ENCODE measurements at places on chromosomes 11 and 22.

DNA sequence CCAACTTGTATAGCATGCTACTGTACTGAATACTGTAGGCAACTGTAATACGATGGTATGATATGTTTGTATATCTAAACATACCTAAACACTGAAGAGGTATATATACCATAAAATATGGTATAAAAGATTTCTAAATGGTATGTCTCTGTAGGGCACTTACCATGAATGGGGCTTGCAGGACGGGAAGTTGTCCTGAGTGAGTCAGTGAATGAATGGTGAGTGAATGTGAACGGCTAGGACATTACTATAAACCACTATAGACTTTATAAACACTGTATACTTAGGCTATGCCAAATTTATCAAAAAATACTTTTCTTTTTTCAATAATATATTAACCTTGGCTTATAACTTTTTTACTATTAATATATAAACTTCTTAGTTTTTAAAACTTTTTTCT is 66.8 kb downstream of the ZC3H12C start:
- peak; percentile 38 for DNase-seq

- no peak for DNase-seq
Measured at GRCh38 chr11:21537980-21538379, 654.9 kb upstream of the ANO5 start.

DNA sequence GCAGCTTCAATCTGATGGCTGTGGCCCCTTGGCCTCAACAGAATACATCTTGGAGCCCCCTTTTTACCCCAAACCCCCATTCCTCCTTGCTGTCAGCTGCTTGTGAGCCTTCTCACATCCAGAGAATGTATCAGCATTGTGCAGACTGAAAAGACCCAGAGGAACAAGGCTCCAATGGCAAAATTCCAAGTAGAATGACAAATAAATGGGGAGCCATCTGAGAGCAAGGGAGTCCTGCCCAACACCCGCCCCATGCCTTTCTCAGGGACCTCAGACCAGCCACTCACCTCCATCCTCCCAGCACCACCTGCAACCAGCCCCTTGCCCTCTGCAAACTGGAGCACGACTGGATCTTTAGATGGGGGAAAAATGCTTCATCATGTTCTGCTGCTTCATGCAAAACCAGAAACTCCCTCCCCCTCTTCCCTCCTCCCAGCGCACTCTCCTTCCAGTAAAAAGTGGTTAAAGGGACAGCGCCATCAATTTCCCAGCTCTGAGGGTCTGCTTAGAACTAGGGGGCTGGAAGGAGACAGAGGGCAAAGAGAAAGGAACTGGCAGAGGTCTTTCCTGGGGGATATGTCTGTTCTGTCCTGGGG is 2.2 kb upstream of the NEFH start:
- DNase-seq: no peak

DNA sequence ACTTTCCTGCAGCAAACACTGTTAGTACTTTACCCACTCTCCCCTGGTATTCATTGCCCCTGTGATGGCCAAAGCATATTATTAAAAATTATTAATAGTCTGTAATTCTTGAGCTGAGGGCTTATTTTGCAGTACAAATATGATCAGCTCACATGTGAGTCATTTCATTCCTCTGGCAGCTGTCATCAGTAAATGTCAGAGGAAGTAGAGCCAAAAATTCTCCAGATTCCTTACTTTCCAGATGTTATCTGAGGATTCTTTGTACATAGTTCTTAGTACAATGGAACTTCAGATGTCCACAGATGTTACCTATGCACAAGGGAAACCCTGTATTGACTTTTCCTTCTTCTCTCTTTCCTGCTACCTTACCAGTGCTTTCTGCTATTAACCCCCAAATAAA is 12.5 kb downstream of the OR5B3 start:
- DNase-seq: peak; percentile 47

GRCh38 chr11:46834821-46835220 is 11.3 kb downstream of the CKAP5 start:
- DNase-seq: no peak
